ENCODE measurements at places on chromosomes 2 and 18.

- peak; percentile 80 for DNase-seq
These were observed at the start of gene POLE4 for GRCh38 chr2:74958274-74959105. Gene POLE4, plus strand, starts transcription at chr2:74958643. Its CDS starts 37 bp downstream, at chr2:74958680.

DNA sequence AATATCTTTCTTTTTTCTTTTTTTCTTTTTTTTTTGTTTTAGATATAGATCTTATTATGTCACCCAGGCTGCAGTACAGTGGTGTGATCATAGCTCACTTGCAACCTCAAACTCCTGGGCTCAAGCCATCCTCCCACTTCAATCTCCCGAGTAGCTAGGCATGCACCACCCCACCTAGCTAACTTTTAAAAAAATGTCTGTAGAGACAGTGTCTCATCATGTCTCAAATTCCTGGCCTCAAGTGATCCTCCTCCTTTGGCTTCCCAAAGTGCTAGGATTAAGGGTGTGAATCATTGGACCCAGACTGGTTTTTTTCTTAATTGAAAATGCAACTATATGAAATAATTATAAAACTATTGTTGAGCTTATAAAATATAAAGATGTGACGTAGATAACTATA, 9.8 kb upstream of the ZCCHC2 start:
- DNase-seq, result no peak

DNA sequence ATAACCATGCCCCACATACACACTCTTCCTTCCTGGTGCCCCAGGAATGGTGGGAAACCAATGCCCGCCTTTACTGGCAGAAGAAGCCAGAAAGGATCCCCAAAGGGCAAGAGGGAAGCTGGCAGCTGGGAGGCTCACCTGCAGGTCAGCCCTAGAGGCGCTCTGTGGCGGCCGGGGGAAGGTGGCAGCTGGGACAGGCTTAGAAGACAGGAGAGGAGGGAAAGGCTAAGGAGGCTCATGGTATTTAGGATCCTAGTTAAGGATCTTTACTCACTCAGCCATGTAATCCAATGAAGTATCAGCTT, 23.8 kb downstream of the ADRA2B start:
- DNase-seq, result no peak

DNA sequence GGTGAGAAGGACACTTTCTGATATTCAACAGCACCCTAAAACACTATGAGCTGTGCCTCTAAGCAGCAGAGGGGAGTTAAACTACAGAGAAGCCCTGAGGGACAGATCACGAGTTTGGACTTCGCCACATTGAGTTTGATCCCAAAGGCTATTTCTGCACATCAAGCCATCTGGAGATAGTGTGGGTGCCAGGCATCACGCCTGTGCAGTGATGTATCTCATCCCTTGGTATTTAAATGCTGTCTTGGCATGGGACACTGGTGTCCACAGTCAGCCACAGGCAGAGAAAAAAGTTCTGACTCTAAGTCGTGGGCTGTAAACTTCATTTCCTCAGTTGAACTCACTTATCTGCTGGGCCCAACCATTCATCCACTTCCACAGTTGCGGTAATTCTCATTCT, 742.3 kb upstream of the CELF4 start:
- no peak for DNase-seq

DNA sequence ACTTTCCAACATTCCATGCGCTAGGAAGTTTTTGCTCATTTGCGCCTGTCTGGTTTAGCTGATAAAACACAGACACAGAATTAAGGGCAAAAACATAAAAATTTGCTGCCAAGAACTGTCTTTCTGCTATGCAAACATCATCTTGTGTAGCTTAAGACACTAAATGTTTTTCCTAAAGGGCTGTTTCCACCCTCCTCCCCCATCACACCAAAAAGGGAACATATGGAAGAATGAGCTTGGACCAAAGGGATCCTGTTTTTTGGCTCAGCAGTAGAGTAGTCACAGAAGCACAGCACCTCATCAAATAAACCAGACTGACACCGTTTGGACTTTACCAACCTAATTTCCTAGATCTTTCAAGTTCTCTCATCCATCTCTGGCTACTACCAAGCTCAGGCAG, 210.1 kb downstream of the ZNF521 start:
- DNase-seq, result peak; percentile 43

GRCh38 chr18:25810736-25811135, 279.7 kb downstream of the SS18 start:
- DNase-seq, result no peak

DNA sequence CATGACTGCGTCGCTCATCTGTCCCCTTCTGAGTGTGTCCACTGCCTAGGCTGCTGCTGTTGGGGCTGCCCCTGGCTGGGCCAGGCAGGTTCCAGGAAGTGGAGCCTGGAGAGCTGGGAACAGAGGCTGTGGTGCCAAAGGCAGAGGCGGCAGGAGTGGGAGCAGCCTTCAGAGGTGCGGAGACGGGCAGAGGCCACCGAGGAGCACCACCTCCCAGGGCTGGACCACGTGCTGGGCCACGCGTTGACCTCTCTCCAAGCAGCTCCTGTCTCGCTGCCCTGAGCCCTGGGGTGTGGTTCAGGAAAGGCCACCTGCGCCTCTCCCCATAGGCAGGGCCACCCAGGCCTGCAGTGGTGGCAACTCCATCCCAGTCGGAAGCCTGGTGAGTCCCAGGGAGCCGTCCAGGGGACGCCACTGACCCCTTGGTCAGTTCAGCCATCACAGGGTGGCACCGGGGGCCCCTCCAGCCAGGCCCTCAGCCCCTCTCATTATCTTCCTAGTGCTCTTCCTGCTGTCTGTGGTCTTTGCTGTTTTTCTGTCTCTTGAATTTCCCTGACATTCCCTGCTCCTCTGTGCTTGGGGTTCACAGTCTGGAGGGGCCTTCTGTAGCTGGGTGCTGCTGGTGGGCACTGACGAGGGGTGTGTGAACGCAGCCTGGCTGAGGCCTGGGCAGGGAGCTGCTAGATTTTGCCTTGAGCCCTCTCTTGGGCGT, 122.8 kb upstream of the HS6ST1 start:
- DNase-seq, result no peak

DNA sequence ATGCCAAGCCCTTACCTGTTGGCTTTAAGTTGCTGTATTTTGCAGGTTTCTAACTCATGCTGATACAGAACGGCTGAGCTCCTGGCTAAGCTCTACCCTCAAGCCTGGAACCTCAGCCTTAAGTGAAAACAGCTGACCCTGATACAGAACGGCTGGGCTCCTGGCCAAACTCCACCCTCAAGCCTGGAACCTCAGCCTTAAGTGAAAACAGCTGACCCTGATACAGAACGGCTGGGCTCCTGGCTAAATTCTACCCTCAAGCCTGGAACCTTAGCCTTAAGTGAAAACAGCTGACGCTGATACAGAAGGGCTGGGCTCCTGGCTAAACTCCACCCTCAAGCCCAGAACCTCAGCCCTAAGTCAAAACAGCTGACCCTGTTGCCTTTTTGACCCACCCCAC, 17.6 kb upstream of the DNER start:
- DNase-seq, result peak; percentile 66

DNA sequence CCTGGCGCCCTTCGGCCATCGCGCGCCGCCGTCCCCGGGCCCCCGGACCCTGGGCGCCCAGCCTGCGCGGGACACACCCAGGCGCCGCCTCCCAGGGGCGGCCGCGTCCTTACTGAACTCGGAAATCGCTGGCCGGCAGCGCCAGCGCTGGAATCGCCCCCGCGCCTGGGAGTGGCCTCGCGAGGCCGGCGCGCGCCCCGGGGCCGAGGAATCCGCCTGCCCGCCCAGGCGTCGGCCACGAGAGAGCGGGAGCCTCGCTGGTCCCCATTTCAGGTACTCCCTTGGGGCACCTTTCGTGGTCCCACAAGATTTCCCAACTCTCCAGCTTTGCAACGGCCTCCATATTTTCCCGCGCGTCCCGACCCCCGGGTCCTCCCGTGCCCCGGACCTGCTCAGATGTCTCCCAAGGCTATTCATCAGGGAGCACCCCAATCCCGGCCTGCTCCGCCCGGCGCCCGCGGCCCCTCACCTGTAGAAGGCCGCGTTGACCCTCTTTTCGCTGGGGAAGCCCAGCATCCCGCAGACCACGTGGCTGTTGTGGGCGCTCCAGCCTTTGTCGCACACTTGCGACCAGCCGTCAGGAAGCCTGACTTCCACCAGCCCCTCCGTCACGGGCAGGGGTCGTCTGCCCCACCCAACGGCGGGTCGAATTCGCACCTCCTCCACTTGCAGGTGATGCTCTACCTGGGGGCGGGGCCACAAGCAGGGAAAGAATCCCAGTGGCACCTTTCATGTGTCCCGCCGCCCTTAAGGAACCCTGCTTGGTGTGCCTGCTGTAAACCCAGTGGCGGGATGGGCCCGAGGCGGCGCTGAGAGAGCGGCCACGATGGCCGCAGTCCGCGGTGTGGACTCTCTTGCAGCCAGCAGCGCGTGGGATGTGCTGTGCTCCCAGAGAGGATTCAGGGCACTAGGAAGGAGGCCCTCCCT, 4.6 kb downstream of the LOXL3 start:
- DNase-seq, result no peak

GRCh38 chr2:161873707-161874106, 200.3 kb downstream of the DPP4 start:
- no peak for DNase-seq

- DNase-seq, result peak; percentile 85
These were observed 5.1 kb downstream of the B4GALT6 start for GRCh38 chr18:31679133-31679742.

DNA sequence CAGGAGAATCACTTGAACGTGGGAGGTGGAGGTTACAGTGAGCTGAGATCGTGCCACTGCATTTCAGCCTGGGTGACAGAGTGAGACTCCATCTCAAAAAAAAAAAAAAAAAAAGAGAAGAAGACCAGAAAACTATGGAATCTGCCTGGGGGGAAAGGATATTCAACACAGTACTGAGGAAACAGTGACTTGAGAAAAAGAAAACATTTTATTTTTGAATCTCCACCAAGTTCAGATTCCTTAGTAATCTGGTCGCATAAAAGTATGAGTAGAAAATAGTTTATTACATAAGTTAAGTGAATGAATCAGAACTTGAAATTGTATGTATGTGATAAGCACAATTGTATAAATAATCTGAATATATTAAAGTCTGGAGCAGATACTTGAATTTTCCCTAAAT, 13.0 kb upstream of the HAT1 start:
- peak; percentile 51 for DNase-seq

DNA sequence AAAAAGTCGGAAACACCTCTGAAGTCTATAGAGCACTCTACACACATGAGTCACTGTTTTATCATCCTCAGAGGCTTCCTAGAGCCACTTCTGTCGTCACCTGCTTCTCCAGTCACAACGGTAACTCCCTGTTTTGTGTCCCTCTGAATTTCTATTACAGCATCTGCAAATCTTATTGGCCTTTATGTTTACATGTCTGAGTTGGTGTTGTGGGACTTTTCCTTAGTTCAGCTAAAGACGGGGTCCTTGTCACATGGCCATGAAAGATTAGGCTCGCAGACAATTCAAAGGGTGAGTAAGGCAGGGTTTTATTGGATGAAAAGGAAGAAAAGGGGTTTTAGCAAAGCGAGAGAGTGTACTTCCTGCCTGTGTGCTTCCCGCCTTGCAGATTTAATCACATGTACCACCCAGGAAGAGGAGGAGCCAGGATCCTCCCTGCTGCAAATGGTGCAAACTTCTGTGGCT, 185.6 kb downstream of the LPIN1 start:
- DNase-seq, result no peak

DNA sequence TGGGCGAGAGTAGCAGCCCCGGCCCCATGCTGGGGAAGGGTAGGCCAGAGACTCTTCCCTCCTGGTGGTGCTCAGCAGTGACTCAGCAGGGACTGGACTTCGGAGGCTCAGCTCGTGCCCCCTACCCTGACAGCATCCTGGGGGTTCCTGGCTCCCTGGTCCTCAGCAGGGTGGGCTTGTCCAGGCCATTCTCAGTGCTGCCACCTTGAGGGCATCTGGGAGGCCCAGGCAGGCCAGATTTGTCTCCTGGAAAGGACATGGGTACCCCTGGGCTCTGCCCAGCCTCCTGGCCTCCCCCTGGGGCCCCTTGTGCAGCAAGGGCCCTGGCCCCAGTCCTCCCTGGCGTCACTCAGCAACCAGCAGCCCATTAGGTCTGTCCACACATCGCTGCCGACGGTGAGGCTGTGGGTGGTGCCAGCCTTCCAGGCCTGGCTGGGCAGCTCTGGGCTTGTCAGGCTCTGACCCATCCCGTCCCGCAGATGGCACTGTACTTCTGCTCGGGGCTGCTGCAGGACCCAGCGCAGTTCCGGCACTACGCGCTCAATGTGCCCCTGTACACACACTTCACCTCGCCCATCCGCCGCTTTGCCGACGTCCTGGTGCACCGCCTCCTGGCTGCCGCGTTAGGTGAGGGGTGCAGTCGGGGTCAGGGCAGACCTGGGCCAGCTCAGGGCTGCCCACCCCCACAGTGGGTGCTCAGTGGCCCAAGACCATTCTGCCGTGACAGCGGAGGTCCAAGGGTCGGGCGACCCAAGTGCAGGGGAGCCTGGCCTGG, 45.0 kb upstream of the ALPP start:
- no peak for DNase-seq

DNA sequence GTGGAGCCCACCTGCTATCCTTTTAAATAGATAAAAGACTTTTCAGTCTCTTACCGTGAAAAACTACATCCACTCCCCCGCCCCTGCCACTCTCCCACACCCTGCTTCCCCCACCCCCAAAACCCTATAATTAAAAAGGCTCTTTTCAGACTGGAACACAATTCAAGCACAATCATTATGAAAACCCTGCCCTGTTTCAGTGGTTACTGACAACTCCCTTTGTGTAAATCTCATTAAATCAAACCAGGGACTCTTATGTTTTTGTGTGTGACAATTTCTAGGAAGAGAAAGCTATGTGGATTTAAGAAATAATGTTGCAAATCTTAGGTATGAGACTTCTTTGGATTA, 21.0 kb upstream of the ZNF532 start:
- no peak for DNase-seq

- DNase-seq, result no peak
These were observed 888.4 kb downstream of the TRIB2 start for GRCh38 chr2:13604951-13605661.

- peak; percentile 97 for DNase-seq
These were observed 266.4 kb upstream of the ETAA1 start for GRCh38 chr2:67130531-67131256.

- DNase-seq, result no peak
These were observed 28.9 kb upstream of the IL1RN start for GRCh38 chr2:113098532-113098931.

- peak; percentile 18 for DNase-seq
These were observed 136.7 kb downstream of the TMEM247 start for GRCh38 chr2:46615986-46616485.

GRCh38 chr2:136057802-136058140, 60.2 kb downstream of the CXCR4 start:
- no peak for DNase-seq

DNA sequence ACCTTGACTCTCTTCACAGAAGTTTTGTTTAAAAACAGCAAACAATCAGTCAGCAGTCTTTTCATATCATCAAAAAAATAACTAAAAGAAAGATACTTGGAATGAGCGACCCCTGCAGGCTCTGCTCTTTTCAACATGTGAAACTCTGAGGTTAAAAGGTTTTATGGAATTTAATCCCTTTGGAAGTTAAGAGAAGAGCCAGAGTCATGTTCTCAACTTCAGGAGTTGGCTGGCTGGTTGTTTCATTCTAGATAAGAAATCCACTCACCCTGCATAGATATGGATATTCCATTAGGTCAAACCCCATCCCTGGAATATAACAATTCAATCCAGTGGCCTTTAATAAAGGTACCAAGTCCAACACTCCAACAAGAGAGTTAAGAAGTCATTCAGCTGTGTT, 115.6 kb upstream of the RMDN2 start:
- peak; percentile 86 for DNase-seq

- DNase-seq, result no peak
These were observed 25.7 kb upstream of the NCK2 start for GRCh38 chr2:105718846-105719481.
